Natural killer cell (primary cell): ENCODE measurements at places on chromosomes 5 and 9. TPM values are rescaled to one million over a fixed set of nuclear protein-coding genes. Genes with fewer than 3 reads are reported as not detected.

Gene OR1L8
- total RNA-seq, result 0.40 TPM

Gene CDKN2B-AS1
- total RNA-seq, result 2.6 TPM

Gene ZNF658
- 1.6 TPM for total RNA-seq

Gene GPR151
- total RNA-seq, result not detected

Gene ENTR1
- 41.6 TPM for total RNA-seq

Gene ACOT12
- not detected for total RNA-seq

Gene FOXD1
- total RNA-seq, result 0.41 TPM

Gene PCDHAC2
- not detected for total RNA-seq

Gene LCN1
- not detected for total RNA-seq

Gene F2RL2
- not detected for total RNA-seq

Gene GMCL2
- not detected for total RNA-seq

Gene DYNC2I2
- 6.3 TPM for total RNA-seq

Gene GM2A
- 15.9 TPM for total RNA-seq

Gene SLC34A1
- total RNA-seq, result 0.66 TPM

Gene SLC36A2
- not detected for total RNA-seq

Gene WDR70
- total RNA-seq, result 47.0 TPM

Gene PCDHGA2
- total RNA-seq, result not detected
